ENCODE measurements at places on chromosomes 16 and 17.
A peak's percentile ranks its signal among the peaks of the same experiment; 100 is the strongest.

- no peak for DNase-seq
Measured at GRCh38 chr17:15194859-15195277, 70.3 kb downstream of the PMP22 start.

DNA sequence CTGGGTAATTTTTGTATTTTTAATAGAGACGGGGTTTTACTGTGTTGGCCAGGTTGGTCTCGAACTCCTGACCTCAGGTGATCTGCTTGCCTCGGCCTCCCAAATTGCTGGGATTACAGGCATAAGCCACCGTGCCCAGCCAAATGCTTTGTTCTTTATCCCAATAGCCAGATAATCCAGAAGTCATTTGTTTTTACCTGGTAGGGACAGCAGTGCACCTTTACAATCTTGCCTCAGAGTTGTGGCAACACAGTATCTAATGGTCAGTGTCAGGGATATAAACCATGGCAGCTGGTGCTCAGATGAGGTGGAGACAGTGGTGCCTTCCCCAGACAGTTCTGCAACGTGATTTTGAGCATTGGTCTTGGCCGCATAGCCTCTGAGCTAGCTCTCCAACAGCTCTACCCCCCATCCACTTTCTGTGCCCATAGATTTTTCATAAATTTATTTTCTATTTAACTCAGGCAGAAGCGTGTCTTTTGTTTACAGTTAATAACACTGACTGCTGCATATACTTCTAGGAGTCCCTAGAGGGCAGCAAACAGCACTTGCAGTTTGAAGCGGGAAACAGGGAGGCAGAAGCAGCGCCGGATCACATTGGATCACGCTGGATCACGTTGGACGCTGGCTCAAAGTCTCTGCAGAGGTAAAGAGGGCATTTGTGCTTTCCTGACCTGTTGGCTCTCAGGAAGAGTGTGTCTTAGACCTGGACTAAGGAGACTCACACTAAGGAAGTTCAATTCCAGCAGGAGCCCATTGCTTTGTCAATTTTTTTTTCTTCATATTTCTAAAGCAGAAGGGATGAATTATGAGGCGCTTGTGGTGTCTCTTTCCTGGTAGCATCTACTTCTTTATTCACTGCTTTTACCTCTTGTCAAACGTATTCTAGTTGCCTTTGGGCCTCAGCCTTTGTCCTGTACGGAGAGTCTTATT, 5.1 kb upstream of the GGT6 start:
- peak; percentile 72 for DNase-seq

DNA sequence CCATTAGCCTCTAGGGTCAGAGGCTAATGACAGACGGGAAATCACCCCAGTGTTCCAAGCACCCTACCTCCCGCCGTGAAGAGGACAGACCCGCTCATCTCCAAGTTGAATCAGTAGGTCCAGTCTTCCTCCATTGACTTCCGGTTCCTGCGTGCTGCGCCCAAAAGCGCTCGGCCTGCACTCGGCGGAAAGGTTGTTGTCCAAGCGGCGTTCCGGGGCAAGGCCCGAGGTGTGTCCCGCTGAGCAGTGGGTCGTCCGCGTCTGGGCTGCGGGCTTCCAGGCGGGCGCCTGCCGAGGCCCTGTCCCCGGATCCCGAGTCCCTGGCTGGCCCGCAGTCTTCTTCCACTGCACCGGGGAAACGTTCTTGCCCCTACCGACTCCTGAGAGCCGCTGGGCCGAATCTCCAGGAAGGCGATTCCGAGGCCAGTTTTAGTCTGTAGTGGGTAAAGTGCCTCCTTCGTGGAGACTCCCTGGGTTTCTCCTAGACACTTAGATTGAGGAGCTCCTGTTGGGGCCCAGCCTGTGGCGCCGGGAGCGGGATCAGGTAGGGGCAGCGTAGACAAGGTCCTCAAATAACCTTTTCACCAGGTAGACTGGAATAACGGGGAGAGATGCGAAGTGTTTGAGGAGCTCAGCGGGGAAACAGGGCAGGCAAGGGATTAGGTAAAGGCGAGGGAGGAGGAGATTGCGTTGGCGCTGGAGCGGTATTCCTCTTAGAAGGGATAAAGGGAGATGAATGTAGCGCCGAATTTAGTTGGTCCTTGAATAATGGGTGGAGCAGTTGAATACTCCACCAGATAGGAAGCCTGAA, at the start of gene TEFM:
TSS of gene TEFM (minus strand) at position 138 of the 811 bp plus-strand sequence. CDS start at position 98, 40 bp downstream.
- peak; percentile 85 for DNase-seq

DNA sequence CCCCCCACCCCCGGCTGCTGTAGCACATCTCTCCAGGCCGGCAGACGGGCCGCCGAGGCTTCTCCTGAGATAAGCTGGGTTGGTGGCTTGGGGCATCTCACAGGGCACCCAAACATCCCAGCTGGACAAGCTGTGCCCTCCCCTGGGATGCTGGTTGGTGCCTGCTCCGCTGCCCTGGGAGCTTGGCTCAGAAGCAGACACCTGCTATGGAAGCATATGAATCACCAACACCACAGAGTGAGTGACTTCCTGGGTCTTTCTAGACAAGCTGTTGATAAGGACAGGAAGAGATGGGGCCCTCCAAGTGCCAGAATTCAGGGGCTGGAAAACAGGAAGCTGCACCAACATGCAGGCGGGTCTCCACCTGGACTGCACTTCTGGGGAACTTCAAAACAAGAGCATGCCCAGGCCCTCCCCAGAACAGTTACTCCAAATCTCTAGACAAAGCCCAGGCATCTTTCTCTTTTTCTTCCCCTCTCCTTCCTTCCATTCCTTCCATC, 13.7 kb downstream of the C16orf95 start:
- DNase-seq: no peak

DNA sequence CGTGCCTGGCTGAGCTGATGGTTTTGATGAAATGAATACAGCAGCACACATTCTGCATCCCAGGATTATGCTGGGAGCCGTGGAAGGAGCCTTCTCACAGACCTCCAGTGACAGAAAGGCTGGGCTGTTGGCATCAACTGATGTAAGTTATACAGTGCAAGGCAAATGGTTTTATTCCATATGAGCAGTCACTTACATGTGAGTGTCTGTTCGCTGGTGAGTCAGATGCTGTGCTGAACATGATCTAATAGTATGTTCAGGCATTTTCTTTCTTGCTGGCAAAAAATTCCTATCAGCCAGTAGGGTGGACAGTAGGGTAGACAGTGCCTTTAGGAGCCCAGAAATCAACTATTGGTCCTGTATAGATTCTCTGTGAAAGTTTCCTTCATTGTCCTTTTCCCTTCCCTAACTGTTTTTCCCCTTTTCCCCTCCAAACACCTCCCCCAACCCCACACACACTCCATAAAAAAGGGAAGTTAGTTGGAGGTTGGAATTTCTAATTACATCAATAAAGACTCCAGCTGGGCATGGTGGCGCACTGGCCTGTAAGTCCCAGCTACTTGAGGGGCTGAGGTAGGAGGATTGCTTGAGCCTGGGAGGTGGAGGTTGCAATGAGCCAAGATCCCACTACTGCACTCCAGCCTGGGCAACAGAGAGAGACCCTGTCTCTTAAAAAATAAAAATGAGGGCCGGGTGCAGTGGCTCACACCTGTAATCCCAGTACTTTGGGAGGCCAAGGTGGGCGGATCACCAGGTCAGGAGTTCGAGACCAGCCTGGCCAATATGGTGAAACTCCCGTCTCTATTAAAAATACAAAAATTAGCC, 36.2 kb downstream of the LDHD start:
- no peak for DNase-seq

- no peak for DNase-seq
Measured at GRCh38 chr17:81161972-81162371, 3.3 kb upstream of the PVALEF start.

DNA sequence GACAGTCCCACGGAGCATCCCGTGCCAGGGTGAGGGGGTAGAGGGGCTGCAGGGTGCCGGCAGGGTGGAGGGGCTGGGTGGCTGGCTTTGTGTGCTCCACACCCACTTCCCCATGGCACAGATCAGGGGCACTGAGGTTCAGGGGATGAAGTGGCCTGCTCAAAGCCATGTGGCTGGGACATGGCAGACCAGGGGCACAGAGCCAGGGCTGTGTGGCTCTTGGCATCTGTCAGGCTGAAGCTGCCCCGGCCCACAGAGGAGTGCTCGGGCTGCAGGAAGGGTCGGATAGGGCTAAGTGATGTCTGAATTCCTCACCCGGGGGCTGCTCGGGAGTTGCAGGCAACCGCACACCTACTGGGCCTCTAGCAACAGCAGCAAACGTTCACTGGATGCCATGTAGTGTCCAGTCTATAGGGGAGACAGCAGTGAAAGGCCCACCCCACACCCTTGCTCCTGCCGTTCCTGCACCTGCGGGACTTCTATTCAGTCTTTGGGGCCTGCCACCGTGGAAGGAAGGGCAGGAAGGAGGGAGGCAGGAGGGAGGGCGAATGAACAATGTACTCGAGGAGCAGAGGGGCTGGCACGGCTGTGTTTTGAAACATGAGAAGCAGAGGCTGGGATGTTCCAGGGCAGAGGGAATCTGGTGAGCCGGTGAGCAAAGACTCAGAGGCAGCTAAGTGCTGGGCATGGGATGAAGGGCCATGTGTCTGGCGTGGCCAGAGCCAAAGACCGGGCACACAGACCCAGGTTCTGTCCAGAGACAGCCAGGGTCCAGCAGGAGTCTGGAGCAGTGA, 15.1 kb downstream of the SLC5A10 start:
- DNase-seq: no peak
